ENCODE measurements at places on chromosomes 4 and X.

DNA sequence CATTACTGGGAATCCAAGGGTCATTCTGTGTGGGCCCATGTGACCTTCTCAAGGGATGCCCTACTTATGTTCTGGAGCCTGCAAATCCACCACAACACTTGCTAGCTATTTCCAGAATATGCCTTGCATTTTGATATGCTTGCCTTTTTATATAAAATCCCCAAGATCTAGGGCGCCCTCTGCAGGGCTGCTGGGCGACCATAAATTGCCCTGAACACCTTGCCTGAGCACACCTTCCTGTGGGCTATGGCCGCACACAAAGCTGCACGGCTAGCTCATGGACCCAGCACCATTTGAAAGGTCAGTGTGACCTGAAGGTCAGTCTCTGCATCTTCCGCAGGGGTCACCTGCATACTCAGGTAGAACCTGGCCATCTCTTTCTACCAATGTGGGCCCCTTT lies 311.7 kb downstream of the NLGN4X start:
- no peak for DNase-seq

DNA sequence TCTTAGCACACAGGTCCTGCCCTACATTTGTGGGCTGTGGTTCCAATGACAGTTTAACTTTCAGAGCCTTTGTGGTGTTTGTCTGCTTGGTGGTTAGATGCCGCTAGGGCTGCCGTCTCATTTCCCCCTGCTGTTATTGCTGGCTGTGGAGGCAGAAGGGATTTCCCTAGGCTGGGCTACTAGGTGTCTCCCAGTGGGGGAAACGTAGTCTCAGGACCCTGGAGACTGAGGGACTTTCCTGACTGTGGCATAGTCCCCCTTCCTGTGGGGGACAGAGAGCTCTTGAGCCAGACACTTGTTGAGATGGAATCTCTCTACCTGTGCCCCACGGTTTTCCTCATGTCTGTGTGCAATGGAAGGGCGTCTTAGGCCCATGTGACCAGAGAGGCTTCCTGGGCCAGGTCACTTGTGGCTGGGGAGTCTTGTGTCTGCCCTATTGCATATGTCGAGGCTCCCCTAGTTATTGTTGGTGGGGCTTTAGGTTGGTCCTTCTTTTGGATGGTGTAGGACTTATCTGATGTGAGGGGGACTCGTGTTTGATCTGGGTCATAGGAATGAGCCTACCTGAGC lies 68.2 kb downstream of the ARHGAP10 start:
- peak; percentile 78 for DNase-seq

- DNase-seq: no peak
These were observed 3.3 kb downstream of the TMEM47 start for GRCh38 chrX:34653811-34654210.

DNA sequence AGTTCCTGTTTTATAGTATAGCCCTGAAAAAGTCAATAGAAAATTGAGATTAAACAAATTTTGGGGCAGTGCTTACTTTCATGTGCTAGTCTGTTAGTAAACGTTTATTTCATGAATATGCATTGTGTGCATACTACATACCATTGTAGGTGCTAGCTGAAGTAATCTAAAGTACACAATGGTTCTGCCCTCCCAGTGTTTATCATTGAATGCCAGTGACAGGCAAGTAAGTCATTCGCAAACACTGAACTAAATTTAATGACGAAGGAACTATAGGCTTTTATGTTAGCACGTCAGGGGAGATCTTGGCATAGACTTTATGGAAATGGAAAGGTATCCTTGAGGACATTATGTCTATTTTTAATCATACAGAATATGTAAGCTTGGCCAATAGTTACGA lies 426.9 kb upstream of the EPHA5 start:
- DNase-seq: no peak

DNA sequence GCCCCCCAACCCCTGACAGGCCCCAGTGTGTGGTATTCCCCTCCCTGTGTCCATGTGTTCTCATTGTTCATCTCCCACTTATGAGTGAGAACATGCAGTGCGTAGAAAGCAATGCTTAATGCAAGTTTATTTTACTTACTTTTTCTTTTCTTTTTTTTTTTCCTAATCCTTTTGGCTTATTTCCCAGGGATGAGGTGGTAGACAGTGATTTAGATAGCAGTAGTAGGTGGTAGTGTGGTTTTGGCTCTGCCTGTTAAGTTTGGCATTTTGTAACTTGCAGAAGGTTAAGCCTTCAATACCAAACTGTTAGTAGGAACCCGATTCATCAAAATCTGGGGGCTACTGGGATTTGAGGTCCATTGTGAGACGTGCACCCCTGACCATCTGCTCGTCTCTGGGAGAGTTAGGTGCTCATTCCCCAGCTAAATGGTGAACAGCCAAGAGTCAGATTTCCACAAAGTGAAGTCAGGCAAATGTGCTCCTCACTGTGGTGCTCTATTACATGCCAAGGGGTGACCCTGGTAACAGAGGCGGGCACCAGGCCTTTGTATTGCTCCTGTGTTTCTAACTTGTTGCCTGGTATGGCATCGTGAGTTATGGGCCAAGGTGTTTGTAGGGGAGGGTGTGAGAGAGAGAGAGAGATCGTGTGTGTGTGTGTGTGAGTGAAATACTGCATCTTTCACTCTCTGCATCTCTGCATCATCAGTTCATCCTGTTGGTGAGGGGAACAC lies 70.3 kb downstream of the PHOX2B start:
- DNase-seq: no peak

DNA sequence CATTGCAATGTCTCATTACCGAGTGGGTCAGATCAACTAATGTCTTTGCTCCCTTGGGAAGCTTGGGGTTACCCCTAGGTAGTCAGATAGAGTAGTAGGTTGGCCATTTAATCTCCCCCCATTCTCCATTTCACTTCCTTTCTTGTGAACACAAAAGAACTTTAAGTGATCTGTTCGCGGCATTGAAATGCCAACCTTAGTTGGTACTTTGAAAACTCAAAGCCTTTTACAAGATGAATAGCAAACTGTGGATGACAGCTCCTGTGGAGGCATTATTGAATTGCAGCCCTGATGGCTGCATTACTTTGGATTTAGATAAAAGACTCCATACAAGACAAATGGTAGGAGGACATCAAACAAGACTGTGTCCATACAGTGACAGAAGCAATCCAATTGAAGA lies 469.1 kb downstream of the GBA3 start:
- DNase-seq: no peak

GRCh38 chrX:105302246-105302645 lies 81.8 kb upstream of the TEX13A start:
- DNase-seq: no peak

DNA sequence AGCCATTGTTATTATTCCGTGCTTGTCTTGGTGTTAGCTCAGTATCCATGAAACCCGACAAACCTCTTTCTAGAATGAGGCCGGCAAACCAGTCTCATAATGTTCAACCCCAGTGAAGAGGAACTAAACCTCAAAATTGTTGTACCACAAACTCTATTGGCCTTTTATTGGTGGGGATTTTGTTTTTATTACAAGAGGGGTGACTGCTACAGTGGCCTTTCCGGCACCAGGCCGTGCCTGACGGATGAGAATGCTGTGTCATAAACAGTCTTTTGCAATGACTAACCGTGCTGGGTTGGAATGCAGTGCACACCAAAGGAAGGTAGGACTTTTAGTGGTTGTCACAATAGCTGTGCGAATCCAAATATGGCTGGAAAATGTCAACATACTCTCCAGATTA lies 60.8 kb downstream of the SHROOM2 start:
- DNase-seq: no peak

DNA sequence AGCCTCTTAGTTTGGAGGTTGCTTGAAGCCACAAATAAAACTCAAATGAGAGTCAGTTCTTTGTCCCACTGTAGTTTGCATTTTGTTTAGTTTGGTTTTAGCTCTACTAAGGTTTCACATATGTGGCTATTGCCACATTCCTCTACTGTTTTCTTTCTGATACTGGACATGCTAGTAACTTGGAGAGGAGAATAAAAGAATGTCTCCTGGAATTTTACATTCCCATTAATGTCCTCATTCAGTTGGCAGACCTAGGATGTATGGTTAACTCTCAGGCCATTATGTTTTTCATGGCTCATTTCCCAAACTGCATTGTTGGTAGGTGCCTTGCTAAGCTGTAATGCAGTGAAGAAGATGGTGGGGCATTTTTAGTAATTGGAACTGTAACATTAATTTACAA lies 29.9 kb downstream of the UPRT start:
- no peak for DNase-seq

GRCh38 chrX:45031830-45032378 lies 158.9 kb downstream of the KDM6A start:
- no peak for DNase-seq

DNA sequence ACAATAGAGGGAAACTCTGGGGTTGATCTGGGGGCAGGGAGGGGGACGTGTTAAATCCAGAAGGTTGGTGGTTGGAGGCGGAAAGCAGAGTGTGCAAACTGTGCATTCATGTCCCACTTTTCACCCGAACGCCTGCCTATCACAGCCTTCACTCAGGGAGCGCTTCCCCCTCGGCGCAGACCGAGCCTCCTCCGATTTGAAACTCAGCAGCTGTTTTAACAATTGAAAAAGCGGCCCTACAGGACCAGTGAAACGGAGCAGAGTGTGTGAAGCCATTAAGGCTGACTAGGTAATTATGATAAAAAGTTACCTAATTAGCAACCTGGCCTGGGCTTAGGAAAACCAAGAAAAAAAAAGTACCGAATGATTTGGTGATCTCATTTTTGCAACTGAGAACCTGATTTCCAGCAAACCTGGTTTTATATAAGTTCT lies 685 bp upstream of the NDNF start:
- DNase-seq: no peak

- peak; percentile 39 for DNase-seq
These were observed 367.0 kb downstream of the BCOR start for GRCh38 chrX:39730662-39731329.

DNA sequence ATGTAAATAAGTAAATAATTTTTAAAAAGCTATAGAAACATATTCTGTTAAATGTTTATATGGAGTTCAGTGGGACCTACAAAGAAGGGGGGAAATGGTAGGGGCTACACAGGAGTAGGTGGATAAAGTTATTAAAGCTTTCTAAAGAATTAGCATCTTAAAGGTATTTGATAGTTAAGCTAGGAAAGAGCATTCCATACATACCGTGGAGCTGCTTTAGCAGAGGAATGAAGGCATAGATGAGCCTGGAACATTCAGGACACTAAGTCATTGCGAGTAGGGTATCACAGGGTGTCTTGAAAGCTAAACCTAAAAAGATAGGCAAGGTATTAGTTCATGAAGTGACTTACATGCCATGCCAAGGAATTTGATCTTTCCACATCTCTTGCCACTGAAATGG lies 60.4 kb downstream of the SLC10A6 start:
- no peak for DNase-seq

GRCh38 chr4:171342646-171343045 lies 470.6 kb upstream of the GALNTL6 start:
- DNase-seq: no peak

- DNase-seq: no peak
These were observed 529.9 kb downstream of the MID1IP1 start for GRCh38 chrX:39331082-39331704.

DNA sequence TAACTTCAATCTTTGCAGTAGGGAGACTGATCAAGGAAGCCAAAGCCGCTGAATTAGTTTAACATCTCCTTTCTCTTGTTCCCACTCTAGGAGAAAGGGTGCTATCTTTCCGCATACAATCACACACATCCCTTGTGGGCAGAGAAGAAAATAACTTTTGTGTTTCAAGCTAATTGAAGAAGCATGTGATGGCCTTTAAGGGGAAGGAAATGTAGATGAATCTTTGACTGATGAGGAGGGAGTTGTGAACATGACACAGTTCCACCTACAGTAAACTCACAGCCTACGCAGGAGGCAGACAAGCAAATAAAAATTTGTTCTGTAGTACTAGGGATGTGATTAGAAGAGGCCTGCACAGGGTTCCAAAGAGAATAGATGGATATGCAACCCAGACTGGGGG lies 14.7 kb upstream of the SPATA4 start:
- DNase-seq: no peak

- no peak for DNase-seq
These were observed 67.7 kb upstream of the EFNB1 start for GRCh38 chrX:68761086-68761485.

DNA sequence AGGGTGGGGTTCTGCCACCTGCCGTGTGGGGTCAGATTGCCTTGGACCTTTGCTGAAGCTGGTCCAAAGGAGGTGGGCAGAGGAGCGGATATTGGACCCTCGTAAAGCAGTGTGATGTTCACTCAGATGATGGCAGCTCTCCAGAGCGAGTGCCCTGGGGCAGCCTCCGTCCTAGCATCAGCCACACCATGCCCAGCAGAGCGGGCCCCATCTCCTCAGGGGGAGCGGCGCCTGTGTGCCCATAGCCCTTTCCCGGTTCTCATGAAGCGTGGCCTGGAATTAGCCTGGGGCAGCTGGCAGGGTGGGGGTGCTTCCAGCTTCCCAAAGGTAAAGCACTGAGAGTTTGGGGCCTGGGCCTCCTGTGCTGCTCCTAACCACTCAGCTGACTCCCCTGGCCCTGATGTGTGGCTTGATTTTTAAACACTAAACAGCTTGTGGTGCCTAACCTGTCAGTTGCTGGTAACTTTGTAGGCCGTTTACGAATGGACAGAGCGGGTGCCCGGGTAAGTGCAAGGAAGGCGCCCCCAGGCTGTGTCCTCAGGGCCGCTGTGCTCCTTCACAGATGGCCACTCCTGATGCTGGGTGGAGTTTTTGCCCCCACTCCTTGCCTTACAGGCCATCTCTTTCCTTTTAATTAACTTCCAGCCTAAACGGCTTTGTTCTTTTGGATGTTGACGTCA lies 36.0 kb downstream of the NOP14 start:
- no peak for DNase-seq

Measured in central memory CD4-positive, alpha-beta T cell (primary cell).